Fibroblast of the aortic adventitia (primary cell): ENCODE measurements at places on chromosomes 11 and 22. TPM values are rescaled to one million over a fixed set of nuclear protein-coding genes. Genes with fewer than 3 reads are reported as not detected.

OR4C6 gene
- not detected in 2 replicates for total RNA-seq

GGTLC2 gene
- total RNA-seq: not detected in 2 replicates

NPAT gene
- total RNA-seq: 6.9 and 28.9 TPM in 2 replicates

PIWIL4 gene
- total RNA-seq: 2.7 and 5.6 TPM in 2 replicates

CNGA4 gene
- not detected in 2 replicates for total RNA-seq

PHF21B gene
- not detected in 2 replicates for total RNA-seq

MS4A8 gene
- 0.49 TPM in 1 of 2 replicates, not detected in the other for total RNA-seq

ADORA2A gene
- total RNA-seq: 0.45 and 0.74 TPM in 2 replicates

SYT8 gene
- total RNA-seq: 0.82 TPM in 1 of 2 replicates, not detected in the other

RBMXL2 gene
- total RNA-seq: not detected in 2 replicates

AMOTL1 gene
- total RNA-seq: 29.4 and 64.7 TPM in 2 replicates

FERMT3 gene
- 7.0 and 7.2 TPM in 2 replicates for total RNA-seq

MMP13 gene
- not detected in 2 replicates for total RNA-seq

IGLL1 gene
- total RNA-seq: not detected in 2 replicates

SESN3 gene
- total RNA-seq: 48.8 and 74.2 TPM in 2 replicates

LSP1 gene
- total RNA-seq: 18.7 and 40.2 TPM in 2 replicates

OR5D13 gene
- not detected in 2 replicates for total RNA-seq

BATF2 gene
- total RNA-seq: 0.25 and 0.45 TPM in 2 replicates

HSPB2 gene
- total RNA-seq: 1.5 and 3.3 TPM in 2 replicates

FOLH1 gene
- total RNA-seq: not detected in 2 replicates

CTSF gene
- 35.0 and 47.1 TPM in 2 replicates for total RNA-seq

OR52H1 gene
- 0.41 and 0.81 TPM in 2 replicates for total RNA-seq

ASCL2 gene
- not detected in 2 replicates for total RNA-seq

PAAF1 gene
- total RNA-seq: 9.2 and 11.1 TPM in 2 replicates

NOX4 gene
- 1.4 and 2.5 TPM in 2 replicates for total RNA-seq

PDHX gene
- total RNA-seq: 36.6 and 41.8 TPM in 2 replicates

GGT1 gene
- 0.65 and 1.1 TPM in 2 replicates for total RNA-seq

E2F8 gene
- total RNA-seq: 4.4 TPM in 1 of 2 replicates, not detected in the other
